ENCODE measurements at places on chromosomes 6 and 20.

- DNase-seq: no peak
Measured at GRCh38 chr20:5784735-5785134, 34.5 kb downstream of the SHLD1 start.

GRCh38 chr20:38810926-38811630 is 5.6 kb downstream of the PPP1R16B start:
- DNase-seq: no peak

- no peak for DNase-seq
Measured at GRCh38 chr6:38034274-38034914, 214.9 kb downstream of the ZFAND3 start.

- DNase-seq: no peak
Measured at GRCh38 chr6:144063246-144063743, 32.1 kb downstream of the SF3B5 start.

- DNase-seq: no peak
Measured at GRCh38 chr6:157025437-157025836, 248.3 kb downstream of the ARID1B start.

DNA sequence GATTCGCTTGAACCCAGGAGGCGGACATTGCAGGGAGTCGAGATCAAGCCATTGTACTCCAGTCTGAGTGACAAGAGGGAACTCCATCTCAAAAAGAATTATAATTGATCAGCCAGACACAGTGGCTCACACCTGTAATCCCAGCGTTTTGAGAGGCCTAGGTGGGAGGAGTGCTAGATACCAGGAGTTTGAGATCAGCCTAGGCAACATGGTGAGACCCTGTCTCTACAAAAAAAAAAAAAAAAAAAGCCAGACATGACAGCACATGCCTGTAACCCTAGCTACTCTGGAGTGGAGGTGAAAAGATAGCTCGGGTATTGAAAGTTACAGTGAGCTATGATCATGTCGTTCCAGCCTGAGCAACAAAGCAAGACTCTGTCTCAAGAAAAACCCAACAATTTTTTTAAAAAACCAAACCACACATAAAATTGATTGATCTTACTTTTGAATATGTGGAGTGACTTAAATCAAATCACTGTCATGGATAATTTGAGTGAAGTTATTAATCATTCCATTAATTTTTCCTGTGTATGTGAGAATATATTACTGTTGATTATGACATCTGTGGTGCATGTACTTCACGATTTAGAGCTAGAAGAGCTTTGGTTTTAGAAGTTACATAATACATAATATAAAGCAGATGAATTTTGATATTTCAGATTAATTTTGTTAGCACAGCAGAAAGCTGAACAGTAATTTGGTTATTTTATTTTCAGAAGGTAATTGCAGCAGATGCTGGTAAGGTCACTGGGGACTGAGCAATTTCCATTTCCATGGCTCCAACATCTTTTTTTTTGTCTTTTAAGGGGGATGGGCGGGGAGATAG is 34.4 kb downstream of the NCOA7 start:
- no peak for DNase-seq

DNA sequence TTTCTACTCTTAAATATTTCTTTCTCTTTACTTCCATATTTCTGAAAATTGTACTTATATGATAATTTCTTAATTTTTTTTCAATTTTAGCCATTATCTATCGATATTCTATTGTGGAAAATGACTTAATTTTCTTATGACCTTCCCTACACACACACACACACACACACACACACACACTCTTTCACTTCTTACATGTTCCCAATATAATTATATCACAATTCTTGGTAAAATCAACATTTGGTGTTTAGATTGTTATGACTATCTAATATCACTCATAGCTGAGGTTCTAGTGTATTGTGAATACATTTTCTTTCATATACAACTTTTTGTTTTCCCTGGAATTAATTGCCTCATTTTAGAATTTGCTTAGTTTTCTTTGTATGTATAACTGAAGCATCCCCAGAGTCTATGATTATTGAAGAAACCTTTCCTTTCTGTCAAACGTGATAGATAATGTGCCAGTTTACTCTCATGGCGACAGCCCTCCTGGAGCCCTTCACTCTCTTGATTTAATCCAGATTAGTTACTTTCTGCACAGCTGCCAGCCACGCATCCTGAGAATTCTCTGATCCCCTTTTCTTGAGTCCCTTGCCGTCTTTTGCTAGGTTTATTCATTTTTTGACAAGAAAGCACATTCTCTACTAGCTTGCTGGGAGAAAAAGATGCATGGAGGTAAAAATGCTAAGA is 63.4 kb downstream of the RNF182 start:
- no peak for DNase-seq

DNA sequence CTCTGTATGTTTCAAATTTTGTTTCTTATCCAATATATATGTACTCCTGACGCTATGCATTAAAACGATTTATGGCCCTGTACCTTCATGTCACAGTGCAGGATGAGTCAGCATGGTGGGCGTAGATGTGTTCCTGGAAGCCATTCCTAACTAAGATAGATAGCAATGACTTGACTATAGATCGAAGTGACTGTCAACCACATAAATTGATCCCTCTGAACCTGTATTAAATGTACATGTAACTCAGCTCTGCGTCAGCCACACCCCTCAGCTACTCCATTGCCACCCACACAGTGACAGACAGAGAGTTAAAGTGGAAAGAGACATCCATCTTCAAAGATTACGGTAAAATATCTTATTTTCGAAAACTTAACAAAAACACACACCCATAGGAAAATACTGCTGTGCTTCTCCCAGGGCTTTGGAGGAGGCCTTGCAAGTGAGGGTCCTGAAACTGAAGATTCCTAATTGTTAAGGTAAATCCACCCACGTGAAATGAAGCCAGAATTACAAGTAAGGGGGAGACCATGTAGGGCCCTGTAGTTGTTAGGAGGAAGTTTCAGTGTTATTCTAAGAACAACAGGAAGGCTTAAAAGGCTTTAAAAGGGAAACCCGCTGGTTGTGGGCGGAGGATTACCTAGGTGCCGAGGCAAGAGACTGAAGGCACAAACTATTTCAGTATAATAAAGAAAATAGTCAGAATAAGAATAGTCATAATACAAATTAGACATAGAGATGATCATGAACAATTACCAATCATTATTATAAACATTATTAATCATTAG is 10.3 kb upstream of the RAD21L1 start:
- no peak for DNase-seq

GRCh38 chr20:4666001-4666479 is 55.7 kb upstream of the PRND start:
- peak; percentile 41 for DNase-seq

DNA sequence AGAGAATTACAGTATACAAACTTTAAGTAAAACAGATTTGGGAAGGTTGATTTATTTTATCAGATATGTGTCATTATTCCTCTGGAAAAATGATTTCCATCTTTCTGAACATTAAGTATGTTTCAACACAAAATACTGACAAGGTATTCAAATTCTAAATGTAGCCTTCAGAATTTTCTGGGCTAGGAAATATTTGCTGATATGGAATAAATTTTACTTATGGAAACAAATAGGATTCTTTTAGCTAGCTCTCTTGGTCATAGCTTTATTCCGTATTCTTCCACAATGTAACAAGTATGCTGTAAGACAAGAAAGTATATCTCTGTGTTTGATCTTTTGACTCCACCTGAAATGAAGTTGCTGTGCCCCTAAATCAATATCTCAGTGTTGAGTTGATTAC is 1125.2 kb upstream of the CITED2 start:
- no peak for DNase-seq

DNA sequence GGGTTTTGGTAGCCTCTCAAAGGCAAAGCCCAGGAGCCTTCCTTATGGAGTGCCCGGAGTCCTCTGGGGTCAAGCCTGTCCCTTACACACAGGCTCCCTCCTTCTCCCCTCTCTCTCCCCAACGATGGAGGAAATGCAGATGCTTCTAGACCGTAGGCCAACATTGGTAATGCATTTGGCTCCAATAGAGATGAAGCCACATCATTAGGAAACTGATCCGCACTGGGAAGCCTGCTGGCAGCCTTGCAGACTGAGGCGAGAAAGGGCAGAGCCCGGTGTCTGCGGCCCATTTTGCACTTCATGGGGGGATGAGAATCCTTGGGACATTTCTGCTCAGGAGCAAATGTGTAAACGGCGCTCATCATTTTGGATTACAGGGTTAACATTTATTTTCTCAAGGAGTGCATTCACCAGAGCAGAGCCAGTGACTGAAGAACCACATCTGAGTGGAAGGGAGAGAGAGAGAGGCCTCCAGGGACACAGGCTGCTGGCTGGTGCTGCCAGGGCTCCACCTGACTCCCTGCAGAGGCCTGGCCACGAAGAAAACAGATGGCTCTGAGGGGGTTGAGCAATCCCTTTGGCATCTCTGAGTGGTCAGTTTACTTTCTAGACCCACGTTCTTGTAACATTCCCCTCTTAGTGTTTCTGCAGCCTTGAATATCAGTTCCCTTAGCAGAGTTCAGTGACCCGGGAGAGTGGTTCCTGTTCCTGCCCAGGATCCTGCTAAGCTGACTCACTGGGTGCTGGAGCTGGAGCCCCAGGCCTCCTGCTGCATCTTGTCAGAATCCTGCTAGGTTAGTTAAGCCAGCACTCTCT is 4.4 kb upstream of the CST3 start:
- DNase-seq: peak; percentile 66

DNA sequence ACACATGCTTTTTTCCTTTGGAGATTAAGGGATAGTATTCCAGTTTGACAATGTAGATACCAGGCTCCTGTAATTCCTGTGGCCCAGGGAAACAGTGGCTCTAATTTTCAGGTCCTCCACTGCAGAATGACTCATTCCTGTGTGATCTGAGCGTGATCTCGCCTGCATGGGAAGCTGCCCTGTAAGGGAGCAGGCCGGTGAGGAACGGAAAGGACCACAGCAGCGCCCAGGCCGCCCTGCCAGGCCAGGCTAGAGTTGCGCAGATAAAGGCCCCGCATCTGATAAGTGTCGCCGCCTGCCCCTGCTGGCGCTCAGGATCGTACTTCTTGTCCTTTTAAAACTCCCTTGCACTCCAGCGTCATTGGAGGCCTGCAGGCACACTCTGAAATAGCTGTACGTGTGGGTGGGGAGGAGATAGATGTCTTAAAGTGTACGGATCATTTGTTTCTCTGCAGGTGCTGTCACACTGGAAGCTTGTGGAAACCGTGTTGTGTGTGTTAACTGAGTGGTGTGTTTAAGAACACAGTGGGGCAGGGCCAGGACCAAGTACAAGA is 60.7 kb downstream of the SYNJ2 start:
- DNase-seq: peak; percentile 87

DNA sequence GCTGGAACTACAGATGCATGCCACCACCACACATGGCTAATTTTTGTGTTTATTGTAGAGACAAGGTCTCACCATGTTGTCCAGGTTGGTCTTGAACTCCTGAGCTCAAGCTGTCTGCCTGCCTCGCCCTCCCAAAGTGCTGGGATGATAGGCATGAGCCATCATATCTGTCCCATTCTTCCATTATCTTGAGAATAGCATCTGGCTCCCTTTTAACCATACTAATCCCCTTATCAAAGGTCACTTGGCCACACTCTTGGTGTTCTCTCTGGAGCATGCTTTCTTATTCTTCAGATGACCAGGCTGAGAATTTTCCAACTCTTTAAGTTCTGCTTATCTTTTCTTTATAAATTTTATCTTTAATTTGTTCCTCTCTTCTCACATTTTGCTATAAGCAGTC is 15.9 kb upstream of the TRERF1 start:
- no peak for DNase-seq

Data from NCI-H226 (cell line).